ENCODE measurements at places on chromosomes 6 and 20. TPM values are rescaled to one million over a fixed set of nuclear protein-coding genes. Genes with fewer than 3 reads are reported as not detected.

Gene ZHX3
- 7.1 TPM for total RNA-seq

Gene BMP2
- total RNA-seq = 0.30 TPM

Gene ERVFRD-1
- total RNA-seq = not detected

Gene GINM1
- 23.6 TPM for total RNA-seq

Gene PRR18
- 0.15 TPM for total RNA-seq

Gene TAP1
- total RNA-seq = 35.0 TPM

Gene PNPLA1
- total RNA-seq = not detected

Gene ADGRG6
- total RNA-seq = 43.1 TPM

Gene KHDC1L
- not detected for total RNA-seq

Gene SPATS1
- total RNA-seq = not detected

Gene NCOA3
- total RNA-seq = 63.0 TPM

Gene PACSIN1
- 0.05 TPM for total RNA-seq

Gene HLA-DQB1
- not detected for total RNA-seq

Gene FAM217B
- 6.6 TPM for total RNA-seq

Gene PHACTR3
- total RNA-seq = 0.54 TPM

Gene IL17A
- not detected for total RNA-seq

Gene CTAGE9
- not detected for total RNA-seq

Gene MCCD1
- not detected for total RNA-seq

Gene NRSN1
- not detected for total RNA-seq

Gene SLC44A4
- 0.08 TPM for total RNA-seq

Gene IP6K3
- 1.6 TPM for total RNA-seq

Gene SLC16A10
- total RNA-seq = 0.70 TPM

Gene LPIN3
- total RNA-seq = 13.7 TPM

Gene ZSCAN23
- not detected for total RNA-seq

Gene PRDM13
- 0.83 TPM for total RNA-seq
